ENCODE measurements at places on chromosomes 3 and 15.

GRCh38 chr3:175386630-175387029 is 527.5 kb downstream of the NAALADL2 start:
- no peaks in the 10 kb centered on the region for H3K36me3 ChIP-seq
- no peaks in the 10 kb centered on the region for H3K27me3 ChIP-seq
- H3K4me3 ChIP-seq = no peak overlapping the region
- no peak overlapping the region for H3K27ac ChIP-seq
- H3K4me1 ChIP-seq = no peaks in the 10 kb centered on the region
- no peak for DNase-seq

- peak; percentile 36 for DNase-seq
- no peaks in the 10 kb centered on the region for H3K27me3 ChIP-seq
- H3K4me3 ChIP-seq = no peak overlapping the region
- H3K36me3 ChIP-seq = no peaks in the 10 kb centered on the region
These were observed 5.6 kb upstream of the P2RY14 start for GRCh38 chr3:151283907-151284461.

GRCh38 chr15:34161329-34161963 is 48.5 kb downstream of the KATNBL1 start:
- no peak for DNase-seq
- peaks cover 85% of the 10 kb centered on the region for H3K36me3 ChIP-seq
- no peaks in the 10 kb centered on the region for H3K27me3 ChIP-seq
- H3K27ac ChIP-seq = no peak overlapping the region
- H3K4me1 ChIP-seq = no peaks in the 10 kb centered on the region

DNA sequence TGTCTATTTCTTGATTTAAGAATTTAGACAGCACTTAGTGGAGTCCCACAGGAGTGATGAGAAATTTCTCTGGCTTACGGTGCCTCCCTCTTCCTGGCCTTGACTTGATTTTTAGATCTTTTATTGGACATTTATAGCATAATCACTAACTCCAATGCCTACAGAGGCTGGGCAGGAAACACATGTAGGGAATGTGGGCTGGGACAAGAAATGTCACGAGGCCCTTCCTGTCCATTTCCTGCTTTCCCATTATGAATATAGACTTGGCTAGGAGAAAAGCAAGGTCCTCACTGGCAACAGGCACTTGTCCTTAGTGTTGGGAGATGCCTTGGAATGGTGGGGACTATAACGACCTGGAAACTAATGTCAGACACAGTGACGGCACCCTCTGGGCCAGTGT is 100.3 kb downstream of the MYLK start:
- H3K36me3 ChIP-seq = no peaks in the 10 kb centered on the region
- no peaks in the 10 kb centered on the region for H3K4me1 ChIP-seq
- H3K27me3 ChIP-seq = peaks cover 19% of the 10 kb centered on the region
- H3K27ac ChIP-seq = no peak overlapping the region
- no peak overlapping the region for H3K4me3 ChIP-seq

DNA sequence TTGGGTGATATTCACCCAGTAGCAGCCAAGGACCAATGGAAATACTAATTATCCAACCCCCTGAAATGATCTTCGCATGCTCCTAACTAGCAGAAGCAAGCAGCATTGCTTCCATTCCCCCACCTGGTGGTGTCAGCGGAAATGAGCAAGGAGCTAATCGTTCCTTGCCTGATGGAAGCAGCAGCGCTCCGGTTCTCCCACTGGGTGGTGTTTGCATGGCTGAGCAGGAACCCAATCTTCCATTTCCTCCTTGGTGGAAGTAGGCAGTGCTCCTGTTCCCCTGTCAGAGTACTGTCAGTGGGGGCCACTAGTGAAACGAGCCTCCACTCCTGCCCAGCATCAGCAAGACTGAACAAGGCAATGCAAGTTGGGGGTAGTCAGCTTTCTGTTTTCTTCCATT is 311.5 kb downstream of the CACNA2D3 start:
- DNase-seq = no peak
- no peaks in the 10 kb centered on the region for H3K27me3 ChIP-seq
- no peaks in the 10 kb centered on the region for H3K36me3 ChIP-seq
- H3K4me3 ChIP-seq = no peak overlapping the region

DNA sequence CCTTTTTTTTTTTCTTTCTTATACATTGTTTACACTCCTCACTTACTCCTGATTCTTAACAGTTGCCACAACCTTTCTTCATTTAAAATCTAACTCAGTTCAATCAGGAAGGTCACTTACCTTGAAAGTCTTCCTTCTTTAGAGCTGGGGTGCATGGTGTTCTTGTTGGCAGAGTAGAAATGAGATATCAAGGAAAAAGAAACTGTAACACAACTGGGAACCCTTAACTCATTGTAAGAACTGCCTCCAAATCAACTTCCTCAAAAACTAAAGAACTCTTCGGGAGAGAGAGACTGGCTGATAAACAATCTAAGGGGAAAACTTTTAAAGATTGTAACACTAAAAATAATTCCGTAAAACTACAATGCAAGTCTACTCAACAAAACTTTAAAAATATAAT is 1.4 kb upstream of the APPL1 start:
- H3K27ac ChIP-seq = no peak overlapping the region
- H3K36me3 ChIP-seq = peaks cover 3% of the 10 kb centered on the region
- DNase-seq = no peak
- peaks cover 31% of the 10 kb centered on the region for H3K4me1 ChIP-seq
- H3K27me3 ChIP-seq = no peaks in the 10 kb centered on the region

GRCh38 chr3:52614689-52615088 is 71.0 kb downstream of the PBRM1 start:
- no peaks in the 10 kb centered on the region for H3K4me1 ChIP-seq
- DNase-seq = no peak
- peaks cover 53% of the 10 kb centered on the region for H3K36me3 ChIP-seq
- no peak overlapping the region for H3K4me3 ChIP-seq

GRCh38 chr15:43230640-43231115 is 9.9 kb upstream of the EPB42 start:
- peaks cover 3% of the 10 kb centered on the region for H3K4me1 ChIP-seq
- H3K36me3 ChIP-seq = no peaks in the 10 kb centered on the region
- H3K27me3 ChIP-seq = peaks cover 3% of the 10 kb centered on the region
- H3K27ac ChIP-seq = no peak overlapping the region
- no peak for DNase-seq

GRCh38 chr3:55630280-55630920 is 143.3 kb upstream of the WNT5A start:
- no peak for DNase-seq
- no peak overlapping the region for H3K4me3 ChIP-seq
- no peak overlapping the region for H3K27ac ChIP-seq

GRCh38 chr3:14730703-14731382 is 55.9 kb downstream of the C3orf20 start:
- peaks cover 3% of the 10 kb centered on the region for H3K27me3 ChIP-seq
- H3K36me3 ChIP-seq = no peaks in the 10 kb centered on the region
- DNase-seq = no peak

- H3K36me3 ChIP-seq = peaks cover 37% of the 10 kb centered on the region
- H3K27me3 ChIP-seq = no peaks in the 10 kb centered on the region
- peaks cover 7% of the 10 kb centered on the region for H3K4me1 ChIP-seq
- H3K27ac ChIP-seq = no peak overlapping the region
These were observed 56.3 kb downstream of the HMG20A start for GRCh38 chr15:77476995-77477394.

DNA sequence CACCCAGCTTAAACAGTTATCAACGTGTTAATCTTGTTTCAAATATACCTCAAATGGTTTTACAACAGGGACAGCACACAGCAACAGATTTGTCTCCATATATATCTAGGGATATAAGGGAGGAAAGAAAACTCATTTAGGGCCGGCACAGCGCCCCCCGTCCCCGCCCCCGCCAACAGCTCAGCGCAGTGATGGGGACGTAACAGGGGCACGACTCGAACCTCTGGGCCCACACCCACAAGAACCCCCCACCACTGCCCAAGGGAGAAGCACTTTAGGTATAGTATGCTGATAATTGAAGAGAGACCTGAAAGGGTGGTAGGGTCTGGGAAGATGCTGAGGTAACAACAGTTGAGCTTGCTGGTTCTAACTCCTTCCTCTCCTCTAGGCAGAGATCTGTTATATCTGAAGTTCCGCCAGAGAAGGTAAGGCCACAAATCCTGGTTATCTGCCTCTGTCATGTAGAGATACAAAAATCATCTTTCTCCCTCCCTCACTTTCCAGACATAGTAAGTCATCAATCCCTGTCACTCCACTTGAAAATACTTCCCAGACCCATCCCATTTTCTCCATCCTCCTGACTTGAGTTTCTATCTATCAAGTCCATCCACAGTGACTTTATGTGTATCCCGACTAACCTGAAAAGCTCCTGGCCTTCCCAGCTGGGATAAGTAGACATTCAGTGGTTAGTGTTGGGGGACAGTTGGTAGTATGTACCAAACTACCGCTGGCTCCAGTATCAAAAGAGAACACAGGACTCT is 126.9 kb downstream of the PDZRN3 start:
- H3K27ac ChIP-seq = no peak overlapping the region
- DNase-seq = no peak
- H3K36me3 ChIP-seq = no peaks in the 10 kb centered on the region
- H3K4me3 ChIP-seq = no peak overlapping the region

DNA sequence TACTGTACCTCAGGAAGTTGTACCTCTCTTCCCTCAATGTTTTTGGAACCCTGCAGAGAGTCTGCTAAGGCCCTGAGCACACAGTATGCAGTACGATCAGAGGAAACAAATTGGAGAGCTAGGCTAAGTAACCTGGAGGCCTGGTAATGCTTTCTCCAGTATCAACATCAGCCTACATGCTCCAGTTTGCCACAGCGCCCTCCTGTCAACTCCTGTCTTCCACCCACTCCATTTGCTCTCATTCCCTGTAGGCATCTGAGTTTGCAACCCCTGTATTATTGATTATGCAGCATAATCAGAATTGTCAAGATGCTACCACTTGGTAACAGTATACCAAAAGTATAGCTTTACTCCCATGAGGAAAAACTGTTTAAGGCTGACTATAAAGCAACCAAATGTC is 14.4 kb downstream of the POLG start:
- H3K36me3 ChIP-seq = peaks cover 92% of the 10 kb centered on the region
- H3K4me3 ChIP-seq = no peak overlapping the region
- DNase-seq = no peak
- no peaks in the 10 kb centered on the region for H3K27me3 ChIP-seq

DNA sequence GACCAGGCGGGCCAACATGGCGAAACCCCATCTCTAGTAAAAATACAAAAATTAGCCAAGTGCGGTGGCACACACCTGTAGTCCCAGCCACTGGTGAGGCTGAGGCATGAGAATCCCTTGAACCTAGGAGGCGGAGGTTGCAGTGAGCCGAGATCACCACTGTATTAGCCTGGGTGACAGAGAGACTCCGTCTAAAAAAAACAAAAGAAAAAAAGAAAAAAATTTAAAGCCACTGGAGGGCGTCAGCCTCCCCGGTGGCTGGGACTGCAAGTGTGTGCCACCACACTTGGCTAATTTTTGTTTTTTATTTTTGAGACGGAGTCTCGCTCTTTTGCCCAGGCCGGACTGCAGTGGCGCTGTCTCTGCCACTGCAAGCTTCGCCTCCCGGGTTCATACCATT is 7.9 kb downstream of the RTF1 start:
- peak overlapping the region; percentile 48 for H3K4me3 ChIP-seq
- H3K27me3 ChIP-seq = no peaks in the 10 kb centered on the region
- no peak for DNase-seq
- H3K27ac ChIP-seq = peak overlapping the region; percentile 87

DNA sequence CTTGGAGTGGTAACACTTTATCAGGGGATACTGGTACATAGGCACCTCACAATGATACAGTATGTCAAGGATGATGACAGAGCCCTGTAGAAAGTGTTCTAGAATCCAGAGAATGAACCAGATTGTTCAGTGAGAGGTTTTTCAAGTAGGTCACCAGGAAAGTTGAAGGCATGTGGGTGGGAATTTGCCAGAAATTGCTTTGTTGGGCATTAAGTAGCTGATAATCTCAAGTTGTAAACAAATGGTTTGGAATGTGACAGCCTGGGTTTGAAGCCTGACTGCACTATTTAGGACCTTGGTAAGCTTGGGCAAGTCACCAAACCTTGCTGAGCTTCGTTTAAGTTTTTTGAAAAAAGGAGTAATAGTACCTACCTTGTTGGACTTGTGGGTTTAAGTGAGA is 12.5 kb downstream of the SLC35G2 start:
- peaks cover 24% of the 10 kb centered on the region for H3K27me3 ChIP-seq
- H3K36me3 ChIP-seq = no peaks in the 10 kb centered on the region
- no peak overlapping the region for H3K27ac ChIP-seq
- peaks cover 7% of the 10 kb centered on the region for H3K4me1 ChIP-seq
